ENCODE measurements at places on chromosomes 11 and 22.

DNA sequence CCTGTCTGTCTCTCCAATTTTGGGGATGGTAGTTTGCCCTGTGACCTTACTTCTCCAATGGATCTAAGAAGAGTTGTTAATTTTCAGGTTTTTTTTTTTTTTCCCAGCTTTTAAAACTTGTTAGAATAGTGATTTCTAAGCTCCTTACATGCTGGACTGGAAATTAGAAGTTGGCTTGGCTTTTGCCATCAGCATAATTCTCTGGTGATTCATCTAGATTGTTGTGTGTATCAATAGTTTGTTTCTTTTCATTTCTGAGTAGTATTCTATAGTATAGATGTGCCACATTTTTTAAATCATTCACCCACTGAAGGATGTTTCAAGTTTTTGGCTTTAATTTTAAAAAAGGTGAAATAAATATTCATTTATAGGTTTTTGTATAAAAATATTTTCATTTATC is 51.4 kb downstream of the ADAMTS15 start:
- no peak for DNase-seq

DNA sequence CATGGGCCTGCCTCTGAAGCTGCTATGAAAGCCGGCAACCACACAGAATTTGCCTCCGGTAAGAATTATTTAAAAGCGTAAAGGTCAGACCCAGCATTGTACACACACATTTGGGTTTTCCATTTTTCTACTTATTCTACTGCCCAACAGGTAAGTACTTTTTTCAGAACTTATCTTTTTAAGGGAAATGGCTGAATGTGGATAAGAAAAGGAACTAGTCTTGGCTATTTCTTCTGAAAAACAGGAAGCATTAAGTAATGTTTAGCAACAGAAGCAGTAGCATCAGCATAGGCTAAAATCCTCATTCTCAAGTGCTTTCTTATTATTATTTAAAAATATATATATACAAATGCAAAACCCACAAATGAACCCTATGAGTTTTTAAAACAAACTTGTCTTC is 103.1 kb downstream of the MPPED2 start:
- DNase-seq = no peak

- DNase-seq = no peak
Measured at GRCh38 chr11:110327508-110327907, 31.1 kb upstream of the RDX start.

DNA sequence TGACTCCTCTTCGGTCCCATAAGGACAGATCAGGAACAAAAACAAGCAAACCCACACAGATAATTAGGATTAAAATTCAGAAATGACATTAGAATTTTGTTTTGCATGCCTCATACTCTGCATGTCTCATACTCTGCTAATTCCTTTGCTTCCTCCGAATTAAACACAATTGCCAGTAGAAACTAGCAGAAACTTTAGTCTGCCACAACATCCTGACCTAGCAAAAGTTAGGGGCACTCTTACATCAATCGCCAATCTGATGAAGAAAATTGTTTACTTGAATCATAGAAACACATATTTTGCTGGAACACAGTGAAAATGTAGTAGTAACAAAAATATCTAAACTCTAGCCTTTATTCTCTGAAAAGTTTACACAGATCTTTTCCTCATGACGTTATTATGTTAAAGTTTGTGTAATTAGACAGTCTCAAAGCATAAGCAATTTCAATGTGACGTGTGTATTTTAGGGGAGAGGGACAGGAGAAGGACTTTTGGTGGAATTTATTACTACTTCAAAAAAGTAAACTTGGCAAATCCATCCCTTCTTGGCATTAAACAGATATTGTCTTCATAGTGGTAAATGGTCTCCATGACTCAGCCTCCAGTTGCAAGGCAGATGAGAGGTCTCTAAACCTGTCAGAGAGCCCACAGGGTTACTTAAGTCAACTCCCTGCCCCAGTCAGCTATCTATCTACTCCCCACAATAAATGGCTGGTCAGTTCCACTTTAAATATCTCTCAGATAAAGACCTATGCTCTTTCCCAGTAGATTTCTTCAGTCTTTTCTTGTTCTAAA is 249.8 kb upstream of the UBASH3B start:
- no peak for DNase-seq

GRCh38 chr11:134313821-134314607 is 17.8 kb upstream of the GLB1L2 start:
- DNase-seq = peak; percentile 7

DNA sequence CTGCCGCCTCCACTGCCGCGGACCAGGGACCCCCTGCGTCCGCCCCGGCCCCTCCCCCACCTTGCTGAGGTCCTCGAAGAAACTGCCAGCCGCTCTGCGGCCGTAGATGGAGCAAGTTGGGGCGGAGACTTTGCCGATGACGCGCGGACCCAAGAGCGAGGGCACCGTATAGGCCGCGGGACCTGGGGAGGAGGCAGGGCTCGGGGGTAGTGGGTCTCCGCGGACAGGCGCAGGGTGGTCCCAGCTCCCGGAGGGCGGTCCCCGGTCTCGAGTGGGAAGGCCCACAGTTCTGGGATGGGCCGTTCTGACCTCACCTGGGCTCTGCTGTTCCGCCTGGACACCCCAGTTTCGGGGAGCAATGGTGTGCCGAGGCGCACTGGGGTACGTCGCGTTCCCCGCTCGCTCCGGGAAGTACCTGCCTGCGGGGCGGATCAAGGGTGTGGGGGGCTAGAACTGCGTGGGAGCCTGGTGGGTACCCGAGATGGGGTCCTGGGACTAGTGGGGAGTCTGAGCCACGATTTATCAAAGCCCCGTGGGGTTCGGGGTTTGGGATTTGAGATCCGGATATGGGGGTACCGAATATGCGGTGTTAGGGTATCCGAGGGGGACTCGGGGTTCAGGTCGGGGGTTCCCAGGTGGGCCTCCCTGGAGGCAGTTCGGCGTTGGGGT is 1.2 kb upstream of the TYMP start:
- DNase-seq = peak; percentile 75

- DNase-seq = no peak
Measured at GRCh38 chr11:57386178-57386940, 4.1 kb downstream of the PRG2 start.

DNA sequence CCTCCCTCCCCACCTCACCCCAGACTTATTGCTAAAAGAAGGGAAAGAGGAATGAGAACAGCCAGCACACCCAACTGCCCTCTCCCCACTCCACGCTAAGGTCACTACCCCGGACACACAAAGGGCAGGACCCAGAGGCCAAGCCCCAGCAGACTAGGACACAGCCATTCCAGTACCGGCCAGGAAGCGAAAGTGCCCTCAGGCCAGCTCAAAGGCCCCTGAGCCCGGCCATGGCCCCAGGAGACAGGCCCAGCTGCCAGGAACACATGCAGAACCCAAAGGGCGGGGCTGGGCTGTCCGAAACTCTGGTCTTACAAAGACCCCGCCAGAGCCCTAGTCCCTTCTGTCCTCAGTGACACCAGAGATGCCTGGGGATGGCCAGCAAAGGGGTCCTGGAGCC is 5.5 kb downstream of the RCOR2 start:
- no peak for DNase-seq

DNA sequence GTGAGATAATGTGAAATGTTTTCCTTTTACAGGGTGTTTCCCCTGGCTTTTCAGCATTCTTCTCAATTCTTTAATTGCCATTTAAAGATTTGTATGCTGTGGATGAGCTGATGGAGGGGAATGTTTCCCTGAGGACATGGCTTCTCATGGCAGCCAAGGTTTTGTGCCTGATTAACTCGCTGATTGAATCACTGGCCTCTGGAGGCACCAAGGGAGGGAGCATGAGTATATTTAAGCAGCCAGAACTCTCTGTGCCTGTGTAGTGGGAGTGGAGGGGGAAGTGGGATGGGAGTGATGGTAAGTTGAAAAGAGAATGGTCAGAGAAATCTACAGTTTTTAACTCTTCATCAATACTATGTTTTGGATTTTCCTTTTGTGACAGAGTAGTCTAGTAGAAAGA is 88.7 kb downstream of the STIM1 start:
- DNase-seq = no peak

- no peak for DNase-seq
Measured at GRCh38 chr22:48829908-48830307, 997.8 kb downstream of the BRD1 start.

DNA sequence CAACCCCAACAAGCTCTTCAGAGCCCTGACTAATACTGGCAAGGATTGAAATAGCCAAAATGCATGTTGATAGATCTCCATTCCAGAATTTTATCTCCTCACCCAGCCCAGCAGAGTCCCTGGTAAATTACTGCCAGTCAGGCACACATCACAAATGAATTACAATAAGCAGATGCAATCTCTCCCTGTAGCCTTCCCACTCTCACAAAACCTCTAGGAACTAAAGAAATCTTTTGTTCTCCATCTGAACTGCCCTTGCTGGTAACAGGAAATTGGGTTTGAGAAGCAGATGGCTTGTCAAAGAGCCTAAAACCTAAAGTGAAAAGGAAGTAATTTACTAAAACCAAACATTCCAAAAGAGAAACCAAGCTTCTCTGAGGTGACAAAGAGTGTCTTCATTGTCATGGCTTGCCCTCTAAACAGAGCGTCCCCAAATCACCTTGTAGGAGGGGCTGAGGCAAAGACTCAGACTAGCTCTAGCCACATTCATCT is 59.5 kb downstream of the FAM168A start:
- peak; percentile 66 for DNase-seq

DNA sequence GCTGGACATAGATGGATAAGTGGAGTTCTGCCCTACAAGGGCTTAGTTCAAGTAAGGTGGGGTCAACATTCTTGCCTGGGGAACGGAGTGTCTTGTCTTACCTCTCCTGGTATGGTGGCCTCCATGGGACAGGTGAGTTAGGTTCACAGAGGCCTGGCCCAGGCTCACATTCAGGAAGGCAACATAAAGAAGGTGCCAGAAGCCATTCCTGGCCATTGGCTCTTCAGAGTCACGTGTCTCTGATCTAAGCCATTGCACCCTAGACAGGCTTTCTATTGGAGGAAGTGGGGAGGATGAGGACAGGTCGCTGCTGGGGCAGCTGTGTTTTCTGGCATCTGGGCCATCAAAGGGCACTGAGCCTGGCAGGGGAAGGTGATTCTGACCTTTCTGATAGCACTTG is 14.8 kb downstream of the LMO2 start:
- no peak for DNase-seq

DNA sequence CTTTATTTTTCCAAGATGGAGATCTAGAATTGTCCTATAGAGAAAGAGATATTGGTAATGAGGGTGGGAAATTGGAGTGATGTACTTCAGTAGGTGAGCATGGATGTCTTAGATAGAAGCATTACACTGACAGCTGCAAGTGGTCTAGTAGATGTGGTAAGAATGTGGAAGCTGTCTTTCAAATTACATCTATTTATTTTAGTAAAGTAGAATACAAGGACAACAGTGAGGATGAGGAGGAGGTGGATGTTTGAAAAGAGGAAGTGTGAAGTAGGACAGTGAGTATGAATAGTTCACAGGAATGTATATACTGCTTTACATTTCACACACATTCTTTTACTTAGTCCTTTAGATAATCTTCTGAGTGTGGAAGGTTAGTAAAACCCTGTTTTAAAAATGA is 64.2 kb downstream of the HIPK3 start:
- no peak for DNase-seq

DNA sequence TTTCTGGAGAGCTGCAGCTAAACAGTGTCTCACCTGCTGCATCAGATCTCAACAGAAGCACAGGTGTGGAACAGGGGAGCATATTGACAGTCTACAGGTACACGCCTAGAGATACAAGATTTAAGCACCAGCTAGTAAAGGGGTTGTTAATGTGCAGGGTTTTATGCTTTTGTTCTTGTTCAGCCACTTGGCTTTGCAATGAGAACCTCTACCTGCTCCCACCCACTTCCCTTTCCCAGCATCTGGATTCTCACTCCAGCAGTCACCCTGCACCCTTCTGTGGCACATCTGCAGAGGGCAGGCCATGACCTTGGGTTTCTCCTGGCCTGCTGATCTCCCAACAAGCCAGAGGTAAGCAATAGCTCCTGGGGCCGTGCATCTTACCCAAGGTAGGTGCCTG is 446.6 kb downstream of the BUD13 start:
- DNase-seq = no peak

DNA sequence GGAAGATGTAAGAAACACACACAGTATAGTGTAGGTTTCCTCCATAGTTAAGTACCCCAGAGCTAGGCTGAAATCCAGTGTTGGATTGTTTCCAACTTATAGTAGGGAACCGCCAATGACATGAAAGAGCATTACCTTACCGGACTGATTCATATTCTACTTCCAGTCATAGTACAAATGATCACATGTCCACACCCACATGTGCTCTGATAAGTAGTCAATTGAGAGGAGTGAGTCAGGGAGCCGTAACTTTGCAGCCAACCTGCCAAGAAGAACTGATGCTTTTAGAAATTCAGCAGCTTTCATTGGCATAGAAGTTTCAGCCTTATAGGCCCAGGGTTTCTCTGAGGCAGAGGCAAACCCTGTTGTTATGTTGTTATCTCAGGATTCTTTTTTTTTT is 240.6 kb downstream of the ETS1 start:
- peak; percentile 38 for DNase-seq

DNA sequence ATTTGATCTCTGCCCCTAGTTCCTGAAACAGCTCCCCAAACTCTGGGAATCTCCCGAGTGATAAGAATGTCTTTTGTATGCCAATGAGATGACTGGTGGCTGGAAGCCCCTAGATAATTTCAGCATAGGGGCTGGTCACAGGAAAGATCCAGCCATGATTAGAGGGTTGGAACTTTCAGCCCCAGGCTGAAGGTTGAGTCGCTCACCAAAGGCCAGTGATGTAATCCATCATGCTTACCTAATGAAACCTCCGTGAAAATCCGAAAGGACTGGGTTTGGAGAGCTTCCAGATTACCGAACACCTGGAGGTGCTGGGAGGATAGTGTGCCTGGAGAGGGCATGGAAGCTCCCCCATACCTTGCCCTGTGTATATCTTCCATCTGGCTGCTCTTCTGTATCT is 26.0 kb downstream of the LRRC32 start:
- peak; percentile 81 for DNase-seq

DNA sequence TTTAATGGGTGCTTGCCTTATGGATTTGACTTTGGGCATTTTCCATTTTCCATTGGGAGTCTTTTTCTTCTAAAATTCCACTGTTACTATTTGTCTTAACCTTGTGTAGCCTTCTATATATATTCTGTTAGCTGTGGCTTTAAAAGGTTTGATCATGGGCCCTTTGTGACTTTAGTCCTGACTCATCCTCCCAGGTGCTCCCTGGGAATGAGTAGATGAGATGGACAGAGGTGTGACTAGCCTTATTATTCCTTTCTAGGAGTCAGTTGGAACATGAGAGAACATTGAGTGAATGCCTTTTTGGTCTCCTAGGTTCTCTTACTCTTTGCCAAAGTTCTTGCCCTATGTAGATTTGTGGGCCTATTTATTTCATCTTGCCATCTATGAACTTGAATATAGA is 39.0 kb downstream of the DDX10 start:
- DNase-seq = no peak

GRCh38 chr11:131478341-131478740 is 107.9 kb downstream of the NTM start:
- DNase-seq = no peak

GRCh38 chr11:104064034-104064630 is 27.7 kb downstream of the DDI1 start:
- DNase-seq = no peak
